ENCODE measurements at places on chromosomes 16 and 17. TPM values are rescaled to one million over a fixed set of nuclear protein-coding genes. Genes with fewer than 3 reads are reported as not detected.

DNA sequence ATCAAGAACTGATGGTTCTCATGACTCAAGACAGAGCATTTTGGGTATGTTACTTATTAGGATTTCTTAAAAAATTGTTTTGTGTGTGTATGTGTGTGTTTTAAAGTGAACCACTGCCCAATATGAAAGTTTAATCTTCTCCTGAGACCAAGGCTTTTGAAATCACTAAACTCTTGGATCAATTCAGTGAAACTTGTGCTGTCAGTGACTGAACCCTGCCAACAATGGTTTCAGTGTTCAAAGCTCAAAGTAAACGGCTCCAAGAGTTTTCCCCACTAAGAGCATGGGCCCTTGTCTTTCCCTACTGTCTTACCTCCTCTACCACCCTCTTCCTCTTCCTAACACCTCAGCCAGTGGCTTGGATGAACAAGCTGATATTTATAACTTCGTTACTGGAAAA, 22.0 kb downstream of the NFE2L1 start:
- no peak for DNase-seq

DNA sequence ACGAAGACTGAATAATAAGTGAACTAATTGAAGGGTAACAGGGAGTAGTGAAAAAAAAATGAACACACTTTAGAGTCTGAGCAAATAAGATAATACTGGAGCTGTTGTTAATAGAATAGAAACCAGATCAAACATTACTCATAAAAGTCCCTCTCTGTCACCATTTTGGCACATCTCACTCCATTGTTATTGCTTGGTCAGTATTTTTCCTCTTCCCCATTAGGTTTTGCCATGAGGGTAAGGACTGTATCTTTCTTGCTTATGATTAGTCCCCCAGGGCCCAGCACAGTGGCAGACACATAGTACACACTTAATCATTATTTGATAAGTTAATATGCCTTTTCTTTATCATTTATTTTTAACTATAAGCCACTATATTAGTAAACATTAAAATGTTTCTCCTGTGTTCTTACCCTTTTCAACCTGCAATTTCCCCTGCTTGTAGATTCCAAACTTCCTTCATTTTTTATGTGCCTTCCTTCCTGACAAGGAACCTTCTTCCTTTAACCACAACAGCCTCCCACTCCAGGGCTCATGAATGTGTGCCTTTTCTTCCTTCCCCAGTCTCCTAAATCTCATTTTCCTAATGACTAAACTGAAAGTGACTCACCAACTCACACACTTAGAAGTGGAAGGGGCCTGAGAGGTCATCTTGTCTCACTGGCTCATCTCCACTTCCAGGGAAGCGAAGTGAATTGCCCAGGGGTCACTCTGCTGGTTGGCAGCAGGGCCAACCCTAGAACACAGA, 88.2 kb upstream of the HAS3 start:
- peak; percentile 56 for DNase-seq

DNA sequence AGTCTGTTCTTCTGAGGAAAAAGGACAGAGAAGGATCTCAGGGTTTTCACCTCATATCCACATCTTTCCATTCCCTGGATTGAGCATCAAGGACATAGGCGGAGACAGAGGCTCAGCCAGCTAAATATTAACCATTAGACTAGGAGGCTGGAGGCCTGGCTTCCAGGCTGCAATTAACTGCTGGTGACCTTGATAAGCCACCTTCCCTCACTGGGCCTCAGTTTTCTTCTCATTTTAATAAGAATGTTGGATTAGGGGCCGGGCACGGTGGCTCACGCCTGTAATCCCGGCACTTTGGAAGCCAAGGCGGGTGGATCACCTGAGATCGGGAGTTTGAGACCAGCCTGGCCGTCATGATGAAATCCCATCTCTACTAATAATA, 25.6 kb upstream of the CNOT1 start:
- no peak for DNase-seq

DNA sequence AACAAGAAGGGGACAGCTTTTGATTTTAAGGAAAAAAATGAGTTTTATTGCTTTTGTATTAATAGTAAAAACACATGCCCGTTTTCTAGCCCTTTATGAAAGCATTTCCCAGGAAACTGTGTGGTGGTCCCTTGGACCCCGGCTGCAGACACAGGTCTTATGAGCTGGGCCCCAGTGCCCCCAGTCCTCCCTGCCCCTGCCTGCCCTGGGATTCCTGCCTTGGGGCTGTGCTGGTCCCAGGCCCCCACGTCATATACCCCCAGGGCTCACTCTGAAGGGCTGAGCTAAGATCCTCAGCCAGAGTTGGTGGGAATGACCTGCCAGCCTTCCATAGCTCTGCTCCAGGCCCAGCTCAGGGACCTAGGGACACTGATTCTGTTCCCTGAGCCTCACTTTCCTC, 30.8 kb downstream of the GINS2 start:
- no peak for DNase-seq

GRCh38 chr17:66169839-66170238, 22.1 kb downstream of the CEP112 start:
- no peak for DNase-seq

- no peak for DNase-seq
These were observed 8.3 kb downstream of the TFAP4 start for GRCh38 chr16:4264546-4264945.

GRCh38 chr17:18066866-18067265, 20.9 kb upstream of the DRG2 start:
- DNase-seq = no peak

Gene NPIPA3
- 0.94 TPM for polyA plus RNA-seq

Gene DUSP3
- 57.2 TPM for polyA plus RNA-seq

Gene ADGRG1
- 142 TPM for polyA plus RNA-seq

Data from A549 (cell line).